ENCODE measurements at places on chromosomes 4 and X.

- DNase-seq = no peak
Observed at GRCh38 chrX:47091149-47091775, 13.0 kb downstream of the RGN start.

DNA sequence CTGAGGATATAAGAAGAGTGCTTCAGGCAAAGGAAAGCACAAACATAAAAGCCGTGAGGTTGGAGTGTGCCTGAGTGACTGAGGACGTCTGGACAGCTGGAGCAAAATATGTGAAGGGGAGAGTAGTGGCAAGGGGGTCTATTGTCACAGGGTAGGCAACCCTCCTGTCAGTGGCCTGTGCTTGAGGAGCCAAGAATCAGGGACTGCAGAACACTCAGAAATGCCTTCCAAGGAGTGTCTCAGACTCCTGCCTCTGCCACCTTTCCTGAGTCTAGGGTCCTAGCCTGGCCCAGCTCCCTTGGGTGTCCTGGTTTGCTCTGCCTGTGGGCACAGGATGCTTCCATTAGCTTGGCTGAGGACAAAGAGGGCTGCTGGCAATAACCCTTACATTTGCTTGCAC lies 152.5 kb upstream of the PJA1 start:
- DNase-seq = no peak

DNA sequence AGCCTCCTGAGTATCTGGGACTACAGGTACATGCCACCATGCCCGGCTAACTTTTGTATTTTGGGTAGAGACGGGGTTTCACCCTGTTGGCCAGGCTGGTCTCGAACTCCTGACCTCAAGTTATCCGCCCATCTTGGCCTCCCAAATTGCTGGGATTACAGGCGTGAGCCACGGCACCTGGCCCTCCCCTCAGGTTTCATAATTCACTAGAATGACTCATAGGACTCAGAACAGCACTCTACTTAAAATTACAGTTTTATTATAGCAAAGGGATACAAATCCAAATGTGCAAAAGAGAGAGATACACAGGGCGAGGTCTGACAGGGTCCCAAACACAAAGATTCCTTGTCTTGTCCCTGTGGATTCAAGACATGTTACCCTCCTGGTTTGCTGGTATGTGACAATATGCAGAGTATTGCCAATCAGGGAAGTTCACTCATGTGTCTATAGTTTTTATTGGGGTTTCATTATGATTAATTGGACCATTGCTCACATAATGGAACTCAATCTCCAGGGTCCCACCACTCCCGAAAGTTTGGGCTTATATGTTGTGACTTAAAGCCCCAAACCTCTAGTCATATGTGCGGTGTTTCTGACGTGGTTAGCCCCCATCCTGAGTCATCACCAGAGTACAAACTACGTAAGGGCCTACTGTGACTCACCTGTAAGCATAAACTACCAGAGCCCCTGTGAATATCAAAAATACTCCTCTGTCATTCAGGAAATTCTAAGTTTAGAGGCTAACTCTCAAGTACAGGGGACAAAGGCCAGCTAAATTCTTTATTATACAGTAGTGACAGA lies 5.2 kb downstream of the YIPF6 start:
- peak; percentile 50 for DNase-seq

DNA sequence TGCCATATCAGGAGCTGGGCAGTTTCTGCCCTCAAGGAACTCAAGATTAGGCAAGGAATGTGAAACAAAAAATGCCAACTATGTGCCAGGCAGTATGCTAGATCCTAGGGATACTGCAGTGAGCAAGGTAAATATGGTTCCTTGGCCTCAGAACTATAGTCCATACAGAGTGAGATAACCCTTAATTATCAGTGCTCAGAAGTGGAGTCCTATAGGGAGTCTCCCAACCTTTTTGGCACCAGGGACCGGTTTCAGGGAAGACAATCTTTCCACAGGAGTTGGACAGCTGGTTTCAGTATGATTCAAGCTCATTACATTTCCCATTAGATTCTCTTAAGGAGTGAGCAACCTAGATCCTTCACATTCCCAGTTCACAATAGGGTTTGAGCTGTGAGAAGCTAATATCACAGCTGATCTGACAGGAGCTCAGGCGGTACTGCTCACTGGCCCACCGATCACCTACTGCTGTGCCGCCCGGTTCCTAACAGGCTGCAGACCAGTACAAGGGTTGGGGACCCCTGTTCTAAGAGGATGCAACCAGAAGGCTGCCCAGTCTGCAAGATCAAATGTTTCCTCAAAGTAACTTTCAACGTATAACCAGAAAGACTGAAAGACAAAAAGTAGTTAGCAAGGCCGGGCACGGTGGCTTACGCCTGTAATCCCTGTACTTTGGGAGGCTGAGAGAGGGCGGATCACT lies 1.7 kb upstream of the SRP72 start:
- DNase-seq = no peak

DNA sequence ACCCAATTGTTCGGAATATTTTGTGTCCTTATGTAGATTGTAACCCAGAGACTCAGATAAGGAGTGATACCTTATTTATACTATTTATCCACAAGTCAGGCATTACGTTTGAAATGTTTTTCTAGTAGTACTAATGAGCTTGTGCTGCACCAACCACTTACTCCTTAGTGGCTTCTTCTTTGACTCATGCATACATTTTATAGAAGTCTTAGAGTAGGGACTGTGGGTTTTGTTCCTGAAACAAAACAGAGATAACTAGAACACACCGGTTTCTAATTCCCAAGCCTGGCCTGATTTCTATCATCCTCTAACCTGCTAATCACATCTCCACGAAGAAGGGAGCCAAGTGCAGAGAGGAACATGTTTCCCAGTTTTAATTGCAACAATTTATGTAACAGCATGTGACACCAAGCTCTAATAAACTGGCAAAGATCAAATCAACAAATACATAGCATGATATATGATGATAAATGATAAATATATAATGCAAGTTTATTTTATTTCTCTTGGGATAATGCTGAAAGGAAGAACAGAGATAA lies 32.3 kb downstream of the MGARP start:
- no peak for DNase-seq

DNA sequence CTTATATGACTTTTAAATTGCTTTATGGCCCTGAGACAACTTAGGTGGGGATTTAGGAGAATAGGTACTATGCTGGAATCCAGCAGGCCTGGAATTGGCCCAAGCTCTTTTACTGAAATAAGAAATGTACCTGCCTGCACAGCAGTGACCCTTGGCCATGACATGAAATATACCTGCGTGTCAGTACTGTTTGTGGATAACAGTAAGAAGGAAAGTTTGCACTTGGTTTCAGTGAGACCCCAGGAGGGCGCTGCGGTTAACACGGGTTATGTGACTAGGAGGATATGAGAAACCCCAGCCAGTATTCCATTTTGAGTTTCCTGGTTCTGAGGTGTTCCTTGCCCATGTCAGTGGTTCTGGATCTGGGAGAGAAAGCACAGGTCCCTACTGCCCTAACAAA lies 5.3 kb downstream of the MTM1 start:
- DNase-seq = no peak

All from CD4-positive, alpha-beta T cell treated with Interleukin-2 at 100 ng/mL for 4 hours (primary cell).